ENCODE measurements at places on chromosomes 11 and 22.

- DNase-seq: no peak
Measured at GRCh38 chr11:86502137-86502642, 127.5 kb downstream of the CCDC81 start.

GRCh38 chr11:68988491-68988890 lies 7.7 kb upstream of the MRGPRD start:
- DNase-seq: no peak

DNA sequence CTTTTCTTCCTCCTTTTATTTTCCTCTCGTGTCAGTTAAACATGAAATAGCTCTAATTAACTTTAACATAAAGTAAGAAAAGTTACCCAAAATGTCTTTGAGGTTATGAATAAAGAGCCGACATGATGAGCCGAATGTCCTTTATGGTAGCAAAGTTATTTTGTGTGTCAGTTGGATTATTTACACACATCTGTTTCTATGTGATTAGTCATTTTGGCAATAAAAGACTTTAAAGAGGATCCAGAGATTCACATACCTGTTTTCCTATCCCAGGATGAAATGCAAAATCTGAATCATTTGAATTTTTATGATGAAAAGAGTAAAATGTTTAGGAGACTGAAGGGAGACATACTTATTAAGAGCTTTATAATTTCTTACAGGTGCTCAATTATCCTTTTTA lies 34.0 kb upstream of the TECTA start:
- DNase-seq: no peak

- DNase-seq: peak; percentile 25
Measured at GRCh38 chr11:16178273-16178672, 178.1 kb downstream of the SOX6 start.

DNA sequence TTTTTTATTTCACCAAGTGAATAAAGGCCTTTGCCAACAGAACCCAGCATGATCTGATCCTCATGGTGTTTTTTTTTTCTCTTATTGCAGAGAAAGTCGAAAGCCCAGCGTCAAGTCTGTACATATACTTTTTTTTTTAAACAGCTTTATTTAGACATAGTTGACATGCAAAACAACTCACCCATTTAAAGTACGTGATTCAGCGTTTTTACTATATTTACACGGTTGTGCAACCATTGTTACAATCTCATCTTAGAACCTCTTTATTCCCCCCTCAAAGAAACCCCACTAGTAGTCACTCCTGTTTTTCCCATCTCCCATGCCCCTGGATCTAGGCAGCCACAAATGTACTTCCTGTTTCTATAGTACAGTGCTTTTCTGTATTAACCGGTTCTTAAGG lies 20.6 kb upstream of the AP1B1 start:
- DNase-seq: no peak

GRCh38 chr11:27409742-27410141 lies 46.7 kb upstream of the CCDC34 start:
- no peak for DNase-seq

GRCh38 chr11:123434262-123434661 lies 4.2 kb downstream of the GRAMD1B start:
- peak; percentile 21 for DNase-seq

- no peak for DNase-seq
Measured at GRCh38 chr11:19842505-19842904, 129.9 kb downstream of the NAV2 start.

DNA sequence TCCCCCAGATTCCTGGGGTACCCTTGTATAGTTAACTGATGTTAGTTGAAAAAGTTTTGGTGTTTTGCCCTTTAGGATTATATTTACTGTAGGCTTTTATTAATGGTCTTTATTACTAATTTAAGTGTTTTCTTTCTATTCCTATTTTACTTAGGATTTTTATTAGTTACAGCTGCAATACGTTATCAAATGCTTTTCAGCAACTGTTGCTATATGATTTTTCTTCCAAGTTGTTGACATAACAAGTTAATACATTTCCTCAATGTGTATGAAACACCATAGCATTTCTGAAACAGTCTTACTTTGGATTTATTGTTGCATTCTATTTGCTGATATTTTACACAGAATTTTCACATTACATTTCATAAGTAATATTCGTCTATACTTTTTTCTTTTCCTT lies 81.2 kb upstream of the RASSF10 start:
- DNase-seq: no peak

DNA sequence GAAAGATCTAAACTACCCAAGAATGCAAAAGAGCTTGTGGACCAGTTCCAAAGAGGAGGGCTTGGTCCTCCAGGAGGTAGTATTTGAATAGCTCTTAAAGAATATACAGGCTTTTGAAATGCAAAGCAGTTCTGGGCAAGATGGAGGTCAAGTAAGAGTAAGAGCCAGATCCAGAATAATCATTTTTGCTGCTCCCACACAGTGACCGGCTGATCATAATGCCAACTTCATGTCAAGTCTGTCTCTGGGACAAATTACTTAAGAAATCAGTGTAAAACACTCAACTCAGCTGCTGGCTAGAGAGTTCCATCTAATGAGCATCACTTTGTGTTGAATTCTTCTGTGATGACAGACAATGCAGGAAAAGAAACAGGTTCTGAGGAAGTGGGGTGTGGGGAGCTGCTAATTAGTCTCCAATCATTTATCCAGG lies 250.9 kb upstream of the NARS2 start:
- no peak for DNase-seq

DNA sequence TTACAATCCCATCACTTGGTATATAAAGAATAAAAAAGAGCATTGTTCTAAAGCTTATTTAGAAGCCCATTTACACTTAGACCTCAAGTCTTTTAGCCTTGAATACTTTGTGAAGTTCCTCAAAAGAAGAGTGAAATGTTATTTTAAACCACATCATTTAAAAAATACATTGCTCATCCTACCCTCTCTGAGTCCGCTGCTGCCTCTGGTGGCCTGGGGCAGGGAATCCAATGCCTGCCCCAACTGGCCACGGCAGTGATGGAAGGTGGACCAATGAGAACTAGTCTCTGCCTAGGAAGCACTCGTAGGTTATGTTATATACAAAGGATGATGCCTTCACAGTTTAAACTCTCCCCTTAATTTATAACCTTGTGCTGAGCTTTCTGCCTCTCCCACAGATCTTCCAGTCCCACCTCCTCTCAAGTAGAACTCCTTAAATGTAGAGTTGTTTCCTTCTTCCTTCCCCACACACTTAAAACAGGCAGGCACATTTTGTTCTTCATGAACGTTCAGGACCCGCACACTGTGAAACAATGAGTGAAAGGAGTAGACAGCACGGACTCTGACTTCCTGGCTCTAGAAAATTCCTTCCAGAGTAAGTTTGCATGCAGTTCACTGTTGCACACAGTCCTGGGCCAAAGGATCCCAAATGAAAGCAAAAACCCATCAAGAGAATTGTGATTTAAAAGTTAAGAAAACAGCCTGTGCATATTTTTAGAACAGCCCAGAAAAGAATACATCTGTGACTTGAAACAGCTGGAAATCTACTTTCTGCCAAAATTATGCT lies 167.8 kb downstream of the RRAS2 start:
- DNase-seq: no peak

DNA sequence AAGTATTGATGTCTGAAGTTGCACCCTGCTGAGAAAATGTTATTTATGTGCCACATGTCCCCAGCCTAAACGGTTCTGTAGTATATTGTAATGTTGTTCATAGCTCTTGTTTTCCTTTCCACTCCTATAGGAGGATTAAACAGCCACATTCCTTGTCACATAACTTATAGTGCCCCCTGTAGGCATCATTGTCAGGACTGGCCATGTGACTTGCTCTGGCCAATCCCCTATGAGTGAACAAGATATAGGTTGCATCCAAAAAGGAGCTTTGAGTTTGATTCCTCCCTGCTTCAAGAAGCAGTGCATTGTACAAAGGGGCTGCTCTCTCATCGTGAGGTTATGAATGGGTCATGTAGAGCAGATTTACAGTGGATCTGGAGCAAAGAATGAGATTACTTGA lies 717.6 kb upstream of the ANO5 start:
- peak; percentile 4 for DNase-seq

DNA sequence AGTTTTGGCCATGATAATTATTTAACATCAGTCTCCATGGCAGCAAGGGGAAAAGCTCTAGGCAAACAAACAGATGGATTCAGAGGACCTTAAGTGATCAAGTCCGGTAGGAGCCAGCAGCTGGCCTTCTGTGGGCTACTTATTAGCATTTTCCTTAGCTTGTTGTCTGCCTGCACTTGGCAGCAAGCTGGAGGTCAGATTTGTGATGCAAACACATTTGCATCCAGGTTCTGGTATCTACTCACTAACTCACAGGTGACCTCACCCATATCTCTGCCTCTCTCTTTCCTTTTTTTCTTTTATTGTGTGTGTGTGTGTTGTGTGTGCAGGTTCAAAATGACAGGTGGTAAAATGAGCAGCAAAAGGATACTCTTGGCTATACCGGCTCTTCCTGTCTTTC lies 32.3 kb downstream of the ARHGAP42 start:
- DNase-seq: peak; percentile 37

DNA sequence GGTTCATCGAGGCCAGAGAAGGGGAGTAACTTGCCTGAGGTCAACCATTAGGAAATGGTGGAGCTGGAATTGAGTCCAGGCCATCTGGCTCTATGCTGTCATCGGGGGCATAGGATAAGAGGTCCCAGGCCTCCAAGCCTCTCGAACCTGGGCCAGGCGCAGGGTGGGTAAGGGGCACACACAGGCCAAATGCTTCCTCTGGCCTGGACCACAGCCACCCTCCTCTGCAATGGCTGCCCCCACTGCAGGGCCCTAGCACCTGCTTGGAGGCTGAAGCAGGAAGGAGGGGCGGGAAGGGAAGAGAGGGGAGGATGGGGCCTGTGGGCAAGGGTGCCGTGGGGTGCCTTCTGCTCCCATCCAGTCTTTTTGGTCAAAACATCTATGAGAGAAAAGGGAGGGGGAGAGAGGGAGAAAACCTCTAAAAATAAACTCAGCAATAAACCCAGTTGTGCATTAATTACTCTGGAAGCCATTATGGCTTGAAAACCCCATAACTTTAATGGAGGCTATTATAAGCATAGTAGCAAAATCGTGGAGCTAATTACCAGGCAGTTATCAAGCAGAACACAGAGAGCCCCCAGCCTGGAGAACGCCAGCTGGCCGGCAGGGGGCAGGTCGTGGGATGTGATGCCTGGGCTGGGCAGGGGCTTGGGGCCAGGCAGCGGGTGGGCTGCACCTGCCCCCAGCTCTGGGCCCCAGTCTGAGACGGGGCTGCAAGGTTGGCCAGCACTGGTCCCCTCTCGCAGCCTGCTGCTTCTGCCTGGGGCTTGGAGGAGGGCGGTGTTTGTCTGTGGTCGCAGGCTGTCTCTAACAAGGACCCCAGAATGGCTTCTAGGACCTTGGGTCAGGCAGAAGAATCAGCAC lies 21.1 kb downstream of the B3GAT1 start:
- no peak for DNase-seq

DNA sequence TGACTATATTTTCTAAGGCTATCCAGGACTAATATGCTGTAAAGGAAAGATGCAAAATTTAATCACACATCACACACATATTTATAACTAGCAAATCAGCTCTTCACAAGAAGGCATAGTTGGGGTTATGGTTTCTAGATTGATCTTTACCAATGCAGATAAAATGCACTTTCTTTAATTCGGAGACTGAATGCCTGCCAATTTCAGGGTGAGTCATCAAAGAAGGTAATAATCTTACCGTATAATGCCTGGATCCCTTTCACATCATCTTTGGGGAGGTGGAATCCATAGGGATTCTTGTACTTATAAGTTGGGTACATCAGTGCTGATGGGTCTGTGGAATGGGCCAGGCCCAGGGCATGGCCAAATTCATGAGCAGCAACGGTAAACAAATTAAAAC lies 16.4 kb downstream of the MMP20 start:
- no peak for DNase-seq

- DNase-seq: no peak
Measured at GRCh38 chr11:17822401-17822781, 87.8 kb downstream of the KCNC1 start.

DNA sequence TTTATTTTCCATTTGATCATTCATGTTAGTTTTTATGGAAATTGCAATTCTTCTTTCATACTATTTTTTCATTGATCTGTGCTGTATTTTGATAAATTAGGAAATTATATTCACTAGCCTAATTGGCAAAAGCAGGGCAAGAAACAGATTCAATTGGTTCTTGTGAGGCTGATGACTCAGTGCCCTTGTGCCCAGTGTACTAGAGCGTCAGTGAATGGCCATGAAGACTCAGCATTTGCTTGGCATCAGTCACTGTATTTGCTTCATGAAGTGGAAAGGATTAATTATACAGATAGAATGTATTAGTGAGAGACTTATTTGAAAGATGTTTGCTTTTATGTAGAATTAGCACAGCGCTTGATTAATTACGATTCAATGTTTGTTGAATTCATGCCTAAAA lies 31.8 kb downstream of the MRGPRX1 start:
- DNase-seq: no peak

DNA sequence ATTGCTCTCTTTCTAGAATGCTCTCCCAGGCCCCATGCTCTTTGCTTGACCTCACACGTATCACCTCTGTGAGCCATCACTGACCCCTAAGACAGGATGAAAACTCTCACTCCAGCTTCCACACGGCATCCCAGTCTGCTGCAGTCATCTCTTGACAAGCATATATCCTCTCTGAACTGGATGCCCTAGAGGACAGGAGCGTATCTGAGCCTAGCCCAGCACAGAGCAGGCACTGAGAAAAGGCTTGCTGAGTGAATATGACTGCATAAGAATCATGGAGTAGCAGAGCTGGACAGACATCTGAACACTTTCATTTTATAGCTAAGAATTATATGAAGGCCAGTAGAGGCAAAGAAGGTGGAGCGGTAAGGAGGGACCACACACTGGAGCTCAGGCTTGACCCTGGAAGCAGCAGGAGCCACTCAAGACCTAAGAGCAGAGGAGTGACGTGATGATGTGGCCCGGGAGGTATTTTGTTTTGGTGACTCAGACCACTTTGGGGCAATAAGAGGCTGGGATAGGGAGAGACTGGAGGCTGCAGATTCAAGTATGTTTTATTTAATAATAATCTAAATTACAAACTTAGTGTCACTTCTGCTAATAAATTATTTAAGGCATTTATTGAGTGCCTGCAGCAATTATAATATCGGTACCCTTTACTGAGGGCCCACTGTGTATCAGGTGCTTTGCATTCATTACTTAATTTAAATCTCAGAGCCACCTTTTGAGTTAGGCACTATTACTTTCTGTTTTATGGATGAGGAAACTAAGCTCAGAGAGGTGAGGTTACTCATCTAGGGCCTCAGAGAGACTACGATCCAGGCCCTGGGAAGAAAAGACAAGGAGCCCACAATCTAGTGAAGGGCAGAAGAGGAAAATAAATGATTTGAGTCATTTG lies 42.6 kb downstream of the MAP6 start:
- DNase-seq: no peak

- no peak for DNase-seq
Measured at GRCh38 chr11:15969281-15969680, 387.1 kb downstream of the SOX6 start.
